ENCODE measurements at places on chromosomes 6 and 20. TPM values are rescaled to one million over a fixed set of nuclear protein-coding genes. Genes with fewer than 3 reads are reported as not detected.
A peak's percentile ranks its signal among the peaks of the same experiment; 100 is the strongest.

- no peaks in the 10 kb centered on the region for H3K27me3 ChIP-seq
- H3K36me3 ChIP-seq: no peaks in the 10 kb centered on the region
- peaks cover 5% of the 10 kb centered on the region for H3K4me1 ChIP-seq
- H3K4me3 ChIP-seq: no peak overlapping the region
- H3K27ac ChIP-seq: no peak overlapping the region
Observed at GRCh38 chr6:34516391-34517324, 39.5 kb downstream of the SPDEF start.

GRCh38 chr20:23309781-23310180 is 40.8 kb upstream of the NXT1 start:
- no peaks in the 10 kb centered on the region for H3K27me3 ChIP-seq
- no peak for DNase-seq
- no peaks in the 10 kb centered on the region for H3K36me3 ChIP-seq
- H3K4me3 ChIP-seq: no peak overlapping the region

DNA sequence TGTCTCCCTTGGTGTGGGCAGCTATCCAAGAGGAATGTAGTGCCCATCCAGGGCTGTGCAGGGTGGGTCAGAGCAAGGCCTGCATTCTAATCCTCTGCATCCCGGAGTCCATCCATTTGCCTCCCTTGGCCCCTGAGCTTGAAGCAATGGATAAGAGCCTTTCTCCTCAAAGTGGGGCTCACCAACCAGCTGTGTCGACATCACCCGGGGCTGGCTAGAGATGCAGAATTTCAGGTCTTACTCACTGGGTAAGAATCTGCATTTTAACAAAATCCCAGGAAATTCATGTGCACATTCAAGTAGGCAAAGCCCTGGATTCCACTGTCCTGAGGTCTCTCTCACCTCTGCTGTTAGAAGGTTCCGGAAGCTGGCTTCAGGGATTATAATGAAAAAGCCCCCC is 95.3 kb downstream of the MDGA1 start:
- no peaks in the 10 kb centered on the region for H3K36me3 ChIP-seq
- DNase-seq: no peak
- no peaks in the 10 kb centered on the region for H3K4me1 ChIP-seq
- H3K27me3 ChIP-seq: no peaks in the 10 kb centered on the region
- H3K27ac ChIP-seq: no peak overlapping the region
- H3K4me3 ChIP-seq: no peak overlapping the region

- H3K4me1 ChIP-seq: peaks cover 30% of the 10 kb centered on the region
- no peaks in the 10 kb centered on the region for H3K27me3 ChIP-seq
- H3K36me3 ChIP-seq: no peaks in the 10 kb centered on the region
- no peak for DNase-seq
Observed at GRCh38 chr20:36155629-36155971, 1.1 kb downstream of the EPB41L1 start.

GRCh38 chr6:111105578-111105977 is 18.3 kb downstream of the SLC16A10 start:
- DNase-seq: peak; percentile 97
- no peaks in the 10 kb centered on the region for H3K27me3 ChIP-seq
- no peaks in the 10 kb centered on the region for H3K36me3 ChIP-seq
- H3K4me1 ChIP-seq: peaks cover 8% of the 10 kb centered on the region
- no peak overlapping the region for H3K4me3 ChIP-seq
- H3K27ac ChIP-seq: no peak overlapping the region

- no peak overlapping the region for H3K4me3 ChIP-seq
- DNase-seq: no peak
- no peaks in the 10 kb centered on the region for H3K27me3 ChIP-seq
- H3K27ac ChIP-seq: no peak overlapping the region
- H3K4me1 ChIP-seq: no peaks in the 10 kb centered on the region
Observed at GRCh38 chr6:145267076-145267867, 468.0 kb downstream of the EPM2A start.

- H3K27ac ChIP-seq: no peak overlapping the region
- DNase-seq: no peak
- no peaks in the 10 kb centered on the region for H3K27me3 ChIP-seq
- no peaks in the 10 kb centered on the region for H3K4me1 ChIP-seq
- no peak overlapping the region for H3K4me3 ChIP-seq
- H3K36me3 ChIP-seq: no peaks in the 10 kb centered on the region
Observed at GRCh38 chr20:10793766-10794165, 120.0 kb upstream of the JAG1 start.

DNA sequence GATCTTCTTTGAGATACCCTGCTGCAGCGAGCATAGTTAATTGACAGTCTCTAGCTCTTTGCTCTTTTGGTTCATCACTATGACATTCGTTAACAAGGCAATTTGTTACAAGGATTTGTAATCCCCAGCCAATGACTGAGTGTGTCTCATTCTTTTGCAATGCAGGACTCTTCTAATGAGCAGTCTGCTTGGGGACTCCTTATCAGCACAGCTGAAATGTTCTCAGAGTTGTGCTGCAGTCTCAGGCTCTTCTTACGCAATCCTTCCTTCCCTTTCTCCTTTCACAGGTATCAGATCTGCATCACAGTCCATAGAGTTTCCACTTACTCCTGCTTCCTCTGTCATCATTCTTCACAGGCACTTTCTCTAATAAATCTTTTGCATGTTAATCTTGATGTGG is 161.2 kb upstream of the OGFRL1 start:
- H3K27ac ChIP-seq: no peak overlapping the region
- no peaks in the 10 kb centered on the region for H3K36me3 ChIP-seq
- DNase-seq: no peak
- no peaks in the 10 kb centered on the region for H3K4me1 ChIP-seq

The DIDO1 gene
- total RNA-seq: 74.7 TPM

The WFDC12 gene
- total RNA-seq: not detected

The POLH gene
- total RNA-seq: 15.4 TPM

The UQCC2 gene
- 43.1 TPM for total RNA-seq

DNA sequence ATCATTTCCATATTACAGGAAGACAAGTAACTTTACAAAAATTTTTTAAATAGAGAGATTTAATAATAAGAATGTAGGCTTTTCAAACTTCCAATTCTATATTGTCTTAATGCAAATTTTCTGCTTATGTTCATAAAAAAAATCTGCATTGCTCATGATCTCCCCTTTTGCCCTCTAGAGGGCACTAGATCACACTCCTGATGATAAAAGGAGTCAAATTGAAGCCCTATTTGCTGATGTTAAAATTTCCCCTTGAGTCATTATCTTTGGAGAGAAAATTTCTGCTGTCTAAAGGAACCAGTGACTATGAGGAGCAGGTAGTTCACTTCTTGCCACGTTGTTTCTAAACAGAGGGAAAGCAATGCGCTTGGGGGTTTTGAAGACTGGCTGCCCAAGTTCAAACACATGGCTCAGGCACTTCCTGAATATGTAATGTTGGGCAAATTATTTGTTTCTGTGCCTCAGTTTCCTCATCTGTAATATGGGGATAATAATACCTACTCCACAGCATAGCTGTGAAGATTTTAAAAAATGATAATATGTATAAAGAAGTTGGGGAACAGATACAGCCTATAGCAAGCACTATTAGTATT is 874.2 kb downstream of the TFAP2A start:
- no peak overlapping the region for H3K27ac ChIP-seq
- H3K27me3 ChIP-seq: no peaks in the 10 kb centered on the region
- H3K4me1 ChIP-seq: no peaks in the 10 kb centered on the region
- DNase-seq: no peak

- H3K27me3 ChIP-seq: no peaks in the 10 kb centered on the region
- H3K27ac ChIP-seq: no peak overlapping the region
- no peaks in the 10 kb centered on the region for H3K36me3 ChIP-seq
- H3K4me3 ChIP-seq: no peak overlapping the region
Observed at GRCh38 chr6:75446241-75446880, 47.2 kb downstream of the FILIP1 start.

The ANKEF1 gene
- 14.2 TPM for total RNA-seq

The TTK gene
- 0.81 TPM for total RNA-seq

DNA sequence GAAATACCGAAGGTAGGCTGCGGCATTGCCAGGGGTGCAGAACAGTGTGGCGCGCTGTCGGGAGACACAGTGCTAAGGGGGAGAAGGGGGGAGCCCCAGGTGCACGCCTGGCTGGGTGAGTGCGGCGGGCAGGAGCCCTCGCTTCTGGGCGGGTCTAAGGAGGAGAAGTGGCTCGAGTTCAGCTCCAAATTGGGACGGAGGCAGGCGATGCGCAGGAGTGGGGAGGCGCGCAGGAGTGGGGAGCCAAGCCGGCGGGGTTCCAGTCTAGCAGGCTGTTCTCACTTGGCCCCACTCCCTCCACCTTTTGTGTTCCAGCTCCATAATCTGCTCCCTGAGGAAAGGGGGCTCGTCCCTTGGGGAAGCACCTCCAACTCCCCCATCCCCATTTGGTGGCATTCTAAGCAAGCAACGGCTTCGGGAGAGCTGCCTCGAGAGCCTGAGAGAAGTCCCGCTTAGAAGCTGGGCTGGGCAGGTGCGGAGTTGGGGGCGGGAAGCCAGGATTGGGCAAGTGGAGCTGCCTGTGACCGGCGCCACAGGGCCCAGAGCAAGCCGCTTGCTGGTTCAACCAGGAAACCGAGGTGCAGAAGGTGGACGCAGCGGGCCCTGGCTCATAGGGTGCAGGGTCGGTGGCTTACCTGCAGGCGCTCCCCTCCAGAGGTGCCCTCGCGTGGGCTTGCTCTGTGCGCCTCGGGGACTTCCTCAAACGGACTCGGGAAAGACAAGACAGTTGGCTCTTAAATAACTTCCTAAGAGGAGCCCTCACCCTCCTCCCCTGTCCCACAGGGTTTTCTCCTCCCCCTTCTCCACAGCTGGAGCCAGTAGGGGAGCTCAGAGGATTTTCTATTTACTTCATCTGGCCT is at the start of gene F13A1:
F13A1 (minus strand) TSS at position 711 of the 860 bp plus-strand sequence. CDS start 1,998 bp downstream, outside the sequence.
- no peaks in the 10 kb centered on the region for H3K36me3 ChIP-seq
- H3K27me3 ChIP-seq: peaks cover 5% of the 10 kb centered on the region
- no peak within 1 kb of the TSS for H3K27ac ChIP-seq
- peak; percentile 42 for DNase-seq

DNA sequence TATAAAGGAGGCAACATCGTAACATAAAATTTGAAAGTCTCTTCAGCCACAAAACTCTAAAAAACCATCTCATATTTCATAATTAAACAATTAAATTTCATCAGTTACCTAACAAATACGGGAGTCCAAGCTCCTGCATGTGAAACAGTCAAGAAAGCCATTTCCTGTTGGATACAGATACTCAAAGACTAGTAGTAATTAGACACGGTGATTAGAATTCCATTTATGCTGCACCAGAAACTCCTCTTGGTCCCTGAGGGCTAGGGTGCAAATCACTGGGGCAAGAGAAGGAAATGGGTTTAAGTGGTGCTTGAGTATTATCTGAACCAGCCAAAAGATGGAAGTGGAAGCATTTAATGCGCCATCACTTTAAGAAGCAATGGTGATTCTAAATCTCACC is 27.4 kb downstream of the TRAM2 start:
- peaks cover 60% of the 10 kb centered on the region for H3K4me1 ChIP-seq
- DNase-seq: no peak
- H3K27ac ChIP-seq: no peak overlapping the region

The TP53TG5 gene
- not detected for total RNA-seq

DNA sequence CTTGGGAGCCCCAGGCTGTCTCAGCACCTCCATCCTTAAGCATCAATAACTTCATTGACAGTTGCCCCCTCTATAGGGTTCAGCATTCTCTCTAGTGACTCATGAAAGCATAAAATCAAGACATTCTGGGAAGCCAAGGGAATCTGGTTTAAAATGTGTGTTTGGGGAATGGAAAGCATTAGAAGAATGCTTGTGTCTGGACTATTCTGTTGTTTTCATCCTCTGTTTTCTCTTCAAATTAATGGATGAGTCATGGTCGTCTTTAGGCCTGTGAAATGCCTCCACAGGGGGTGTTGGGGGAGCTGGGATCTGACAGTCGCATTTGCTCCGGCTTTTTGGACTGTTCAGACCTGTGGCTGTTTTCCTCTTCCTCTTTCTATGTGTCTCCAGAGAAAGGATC is 279.7 kb downstream of the CDC5L start:
- no peak overlapping the region for H3K27ac ChIP-seq
- no peak overlapping the region for H3K4me3 ChIP-seq
- no peaks in the 10 kb centered on the region for H3K36me3 ChIP-seq
- H3K27me3 ChIP-seq: no peaks in the 10 kb centered on the region
- peaks cover 9% of the 10 kb centered on the region for H3K4me1 ChIP-seq

GRCh38 chr6:135105710-135106109 is 51.1 kb upstream of the HBS1L start:
- H3K4me3 ChIP-seq: no peak overlapping the region
- H3K36me3 ChIP-seq: no peaks in the 10 kb centered on the region

GRCh38 chr6:52724042-52724405 is 39.3 kb downstream of the GSTA2 start:
- H3K4me3 ChIP-seq: no peak overlapping the region
- H3K27me3 ChIP-seq: no peaks in the 10 kb centered on the region
- no peak for DNase-seq
- peaks cover 5% of the 10 kb centered on the region for H3K4me1 ChIP-seq
- H3K36me3 ChIP-seq: no peaks in the 10 kb centered on the region

The HLA-DMB gene
- total RNA-seq: 82.9 TPM

The KCNK15 gene
- total RNA-seq: 5.1 TPM

GRCh38 chr20:13984211-13984610 is 6.2 kb downstream of the SEL1L2 start:
- no peaks in the 10 kb centered on the region for H3K36me3 ChIP-seq
- no peak for DNase-seq
- H3K4me1 ChIP-seq: no peaks in the 10 kb centered on the region
- H3K27ac ChIP-seq: no peak overlapping the region
- H3K27me3 ChIP-seq: no peaks in the 10 kb centered on the region

The SUMO4 gene
- total RNA-seq: 3.6 TPM

GRCh38 chr6:134508862-134509498 is 191.1 kb upstream of the SGK1 start:
- no peaks in the 10 kb centered on the region for H3K36me3 ChIP-seq
- H3K27me3 ChIP-seq: no peaks in the 10 kb centered on the region
- no peak overlapping the region for H3K4me3 ChIP-seq
- no peak for DNase-seq
- H3K4me1 ChIP-seq: no peaks in the 10 kb centered on the region

The RNF114 gene
- total RNA-seq: 132 TPM

The NANP gene
- total RNA-seq: 6.3 TPM

The FARS2 gene
- total RNA-seq: 47.1 TPM

DNA sequence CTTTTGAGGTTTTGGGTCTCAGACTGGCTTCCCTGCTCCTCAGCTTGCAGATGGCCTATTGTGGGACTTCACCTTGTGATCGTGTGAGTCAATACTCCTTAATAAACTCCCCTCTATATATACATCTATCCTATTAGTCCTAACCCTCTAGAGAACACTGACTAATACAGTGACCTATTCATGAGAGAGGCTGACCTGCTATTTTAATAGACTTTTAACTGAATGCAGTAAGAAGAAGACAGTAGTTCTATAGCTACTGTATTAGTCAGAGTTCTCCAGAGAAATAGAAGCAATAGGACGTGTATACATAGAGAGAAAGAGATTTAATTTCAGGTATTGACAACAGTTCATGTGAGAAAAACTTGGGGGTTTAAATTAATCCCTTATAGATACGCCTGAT is 53.3 kb upstream of the SMLR1 start:
- H3K4me3 ChIP-seq: no peak overlapping the region
- no peaks in the 10 kb centered on the region for H3K4me1 ChIP-seq
- DNase-seq: no peak
- H3K27me3 ChIP-seq: no peaks in the 10 kb centered on the region

The SEC63 gene
- 51.5 TPM for total RNA-seq

The RHAG gene
- total RNA-seq: not detected
